COR-L47 (cell line): ENCODE measurements at places on chromosomes 5 and 9.

DNA sequence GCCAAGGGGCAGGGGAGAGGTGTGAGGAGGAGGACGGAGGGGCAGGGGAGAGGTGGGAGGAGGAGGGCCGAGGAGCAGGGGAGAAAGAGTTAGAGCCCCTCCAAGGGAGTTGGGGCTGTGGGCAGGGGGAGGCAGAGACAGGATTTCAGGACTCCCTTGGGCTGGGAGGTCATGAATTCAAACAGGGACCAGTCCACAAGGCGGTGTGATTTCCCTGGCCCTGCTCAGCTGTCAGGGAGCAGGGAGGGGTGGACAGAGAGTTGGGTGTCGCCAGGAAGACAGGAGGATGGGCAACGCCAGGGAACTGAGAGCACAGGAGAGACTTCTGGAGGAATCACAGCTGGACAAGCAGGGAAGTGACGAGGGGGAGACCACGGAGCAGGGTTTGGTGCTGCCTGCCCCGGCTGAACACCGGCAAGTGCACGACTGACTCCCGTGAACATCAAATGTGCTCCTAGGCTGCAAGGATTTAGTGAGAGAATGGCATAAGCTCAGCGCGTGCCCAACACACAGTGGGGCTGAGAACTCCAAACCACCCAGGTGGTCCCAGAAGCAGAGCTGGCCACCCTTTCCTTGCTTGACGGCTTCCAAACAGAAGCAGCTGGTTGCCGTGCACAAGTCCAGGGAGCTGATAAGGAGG, 17.8 kb upstream of the OLFM1 start:
- DNase-seq: no peak

DNA sequence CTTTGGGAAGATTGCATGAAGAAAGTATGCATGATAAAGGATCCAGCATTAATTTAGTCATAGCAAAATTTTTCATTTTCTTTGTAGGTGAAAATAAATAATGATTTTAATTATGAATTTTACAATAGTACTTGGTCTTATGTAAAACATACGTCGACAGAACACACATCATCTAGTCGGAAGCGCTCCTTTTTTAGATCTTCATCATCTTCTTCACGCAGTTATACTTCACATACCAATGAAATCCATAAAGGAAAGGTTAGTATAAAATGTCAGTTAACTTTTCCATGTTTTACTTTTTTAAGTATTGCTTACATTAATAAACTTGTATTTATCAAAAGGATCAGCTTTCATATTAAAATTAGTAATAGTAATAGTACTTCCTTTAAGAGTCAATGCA, 35.8 kb downstream of the C7 start:
- no peak for DNase-seq

DNA sequence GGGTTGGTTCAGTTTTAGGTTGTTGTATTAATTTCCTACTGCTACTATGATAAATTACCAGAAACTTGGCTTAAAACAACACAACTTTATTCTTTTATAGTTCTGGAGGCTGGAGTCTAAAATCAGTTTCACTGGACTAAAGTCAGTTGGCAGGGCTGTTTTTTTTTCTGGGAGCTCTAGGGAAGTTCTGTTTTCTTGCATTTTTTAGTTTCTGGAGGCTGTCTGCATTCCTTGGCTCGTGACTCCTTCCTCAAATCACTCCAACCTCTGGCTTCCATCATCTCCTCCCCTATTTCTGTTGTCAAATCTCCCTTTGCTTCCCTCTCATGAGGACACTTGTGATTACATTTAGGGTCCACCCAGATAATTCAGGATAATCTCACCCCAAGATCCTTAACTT, 51.3 kb upstream of the SUB1 start:
- no peak for DNase-seq

- DNase-seq: no peak
Observed at GRCh38 chr5:140764177-140764973, 21.6 kb upstream of the PCDHA1 start.

GRCh38 chr9:131744171-131744719, 4.4 kb upstream of the RAPGEF1 start:
- DNase-seq: no peak

DNA sequence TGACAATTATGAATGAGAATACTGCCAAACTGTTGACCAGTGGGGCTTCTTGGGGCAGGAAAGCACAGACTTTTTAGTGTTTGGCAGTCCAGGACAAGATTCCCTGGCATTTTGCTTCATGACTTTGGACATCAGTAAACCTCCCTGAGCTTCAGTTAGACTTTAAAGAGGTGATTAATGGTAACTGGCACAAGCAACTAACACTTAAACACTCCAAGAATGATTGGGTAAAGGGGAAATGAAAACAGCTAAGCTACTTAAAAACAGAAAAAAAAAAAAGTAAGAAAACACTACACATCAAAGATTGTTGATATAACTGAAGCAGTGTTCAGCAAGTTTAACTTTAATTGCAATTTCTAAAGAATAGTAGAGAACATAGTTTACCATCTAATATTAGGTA, 13.4 kb downstream of the PAIP1 start:
- DNase-seq: no peak

- no peak for DNase-seq
Observed at GRCh38 chr5:145947581-145947980, 11.2 kb downstream of the SH3RF2 start.

GRCh38 chr5:115661101-115661500, 35.3 kb upstream of the TMED7 start:
- no peak for DNase-seq

GRCh38 chr9:98329904-98330303, 74.5 kb upstream of the TBC1D2 start:
- no peak for DNase-seq

GRCh38 chr5:149094996-149095395, 32.1 kb upstream of the SH3TC2 start:
- no peak for DNase-seq

DNA sequence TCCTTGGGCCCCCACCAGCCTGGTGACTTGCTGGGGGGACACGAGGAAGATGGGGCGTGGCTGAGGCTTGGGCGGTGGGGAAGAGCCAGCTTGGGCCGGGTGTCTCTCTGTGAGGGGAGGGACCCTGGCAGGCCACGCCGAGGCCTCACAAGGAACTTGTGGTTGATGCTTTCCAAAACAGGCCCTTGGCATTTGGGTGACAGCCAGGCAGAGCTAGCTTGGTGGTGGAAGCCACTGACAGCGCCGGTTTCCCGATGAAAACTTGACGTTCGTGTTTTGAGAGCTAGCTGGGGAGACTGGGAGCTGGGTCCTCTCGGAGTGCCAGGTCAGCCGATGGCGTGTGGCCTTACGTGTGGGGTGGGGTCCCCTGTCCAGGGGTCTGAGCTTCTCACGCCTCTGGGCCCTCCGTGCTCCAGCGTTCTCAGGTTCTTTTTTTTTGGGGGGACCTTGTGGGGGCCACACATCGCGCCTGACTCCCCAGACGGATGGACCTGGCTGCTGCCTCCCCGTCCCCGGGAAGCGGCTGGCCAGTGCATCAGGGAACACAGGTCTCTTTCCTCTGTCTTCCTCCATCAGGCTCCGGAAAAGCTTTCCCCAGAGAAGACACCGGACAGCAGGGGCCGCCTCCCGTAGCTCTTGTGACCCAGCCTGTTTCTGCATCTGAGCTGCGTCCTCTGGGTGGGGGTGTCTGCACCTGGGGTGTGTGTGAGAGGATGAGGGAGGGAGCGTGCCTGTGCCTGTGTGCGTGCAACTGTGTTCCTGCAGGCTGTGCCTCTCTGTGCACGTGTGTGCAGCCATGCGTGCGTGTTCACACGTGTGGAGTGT, 129.3 kb upstream of the LPCAT1 start:
- no peak for DNase-seq

DNA sequence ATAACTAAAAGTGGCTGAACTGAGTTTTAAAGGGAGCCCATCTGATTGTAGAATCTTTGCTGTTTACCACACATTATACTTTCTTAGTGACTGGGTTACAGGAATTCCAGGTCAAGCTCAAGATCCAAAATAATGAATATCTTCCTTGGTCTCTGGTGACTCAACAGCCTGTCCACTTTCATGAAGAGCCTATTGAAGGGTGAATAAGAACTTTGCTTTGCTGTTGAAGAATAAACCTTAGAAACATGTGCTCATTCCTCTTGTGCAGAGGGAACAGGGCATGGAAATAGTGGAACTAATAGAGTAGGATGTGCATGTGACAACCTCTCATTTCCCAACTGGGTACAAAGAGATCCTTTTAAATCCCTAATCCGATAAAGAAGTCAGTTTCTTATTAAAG, 21.4 kb downstream of the ALDH1A1 start:
- no peak for DNase-seq

DNA sequence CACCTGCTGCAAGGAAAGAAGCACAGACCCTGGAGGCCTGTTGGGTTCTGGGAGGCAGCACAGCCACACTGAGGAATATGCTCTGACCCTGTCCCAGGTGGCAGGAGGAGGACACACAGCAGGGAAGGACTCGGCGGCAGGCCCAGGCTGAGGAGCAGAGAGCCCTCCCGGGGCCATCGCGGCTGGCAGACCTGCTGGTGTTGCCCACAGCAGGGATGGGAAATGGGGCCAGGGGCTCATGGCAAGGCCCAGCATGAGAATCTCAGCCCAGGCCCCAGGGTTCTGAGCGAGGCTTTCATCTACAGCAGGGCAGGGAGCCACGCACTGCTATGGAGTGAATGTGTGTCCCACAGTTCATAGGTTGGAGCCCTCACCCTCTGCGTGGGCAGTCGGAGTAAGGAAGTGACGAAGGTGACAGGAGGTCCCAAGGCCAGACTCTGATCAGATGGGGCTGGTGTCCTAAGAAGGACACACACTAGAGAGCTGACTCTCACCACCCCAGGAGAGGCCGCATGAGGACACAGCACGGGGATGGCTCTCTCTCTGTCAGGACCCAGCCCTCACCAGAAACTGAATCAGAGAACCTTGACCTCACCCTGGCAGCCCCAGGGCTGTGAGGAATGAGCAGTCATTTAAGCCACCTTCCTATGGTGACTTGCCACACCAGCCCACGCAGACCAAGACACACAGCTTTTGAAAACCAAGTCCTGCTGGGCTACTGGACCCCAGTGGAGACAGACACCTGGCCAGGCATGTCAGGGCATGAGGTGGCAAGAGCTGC, 10.3 kb upstream of the GPSM1 start:
- no peak for DNase-seq

GRCh38 chr9:124084087-124084486, 72.5 kb downstream of the LHX2 start:
- DNase-seq: no peak

DNA sequence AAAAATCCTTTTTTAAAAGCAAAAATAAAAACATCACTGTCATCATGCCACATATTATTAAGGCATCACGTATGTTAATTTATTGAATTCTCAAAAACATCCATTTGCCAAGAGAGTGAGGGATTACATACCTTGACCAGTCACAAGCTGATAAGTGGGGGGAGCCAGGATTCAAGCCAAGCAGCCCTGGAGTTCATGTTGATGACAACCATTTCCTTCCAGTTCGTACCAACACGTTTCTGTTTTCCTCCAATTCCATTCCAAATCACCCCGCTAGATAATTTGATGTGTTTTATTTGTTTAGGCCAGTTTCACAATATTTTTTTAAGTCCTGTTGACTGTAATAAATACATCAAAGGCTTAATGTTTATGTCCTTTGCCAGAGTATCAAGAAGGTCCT, 53.0 kb downstream of the SLC1A3 start:
- DNase-seq: no peak

GRCh38 chr9:95947118-95947517, 71.6 kb downstream of the ERCC6L2 start:
- DNase-seq: no peak

GRCh38 chr5:39394946-39395345, 29.8 kb downstream of the DAB2 start:
- no peak for DNase-seq

DNA sequence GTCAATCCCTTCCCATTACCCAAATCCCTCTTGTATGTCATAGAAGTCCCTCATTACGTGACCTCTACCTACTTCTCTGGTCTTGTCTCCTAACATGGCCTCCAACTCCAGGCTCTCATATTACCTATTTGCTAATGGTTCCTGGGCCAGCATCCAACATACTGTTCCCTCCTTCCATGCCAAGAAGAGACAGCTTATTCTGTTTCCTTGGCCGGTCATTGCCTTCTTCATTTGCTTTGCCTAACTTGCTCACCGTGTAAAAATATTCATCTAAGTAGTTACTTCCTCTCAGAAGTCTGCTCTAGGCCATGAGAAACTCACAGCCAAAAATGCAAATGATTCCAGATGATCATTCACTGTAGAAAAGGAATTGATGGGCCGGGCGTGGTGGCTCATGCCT, 8.9 kb upstream of the IL6ST start:
- DNase-seq: no peak

DNA sequence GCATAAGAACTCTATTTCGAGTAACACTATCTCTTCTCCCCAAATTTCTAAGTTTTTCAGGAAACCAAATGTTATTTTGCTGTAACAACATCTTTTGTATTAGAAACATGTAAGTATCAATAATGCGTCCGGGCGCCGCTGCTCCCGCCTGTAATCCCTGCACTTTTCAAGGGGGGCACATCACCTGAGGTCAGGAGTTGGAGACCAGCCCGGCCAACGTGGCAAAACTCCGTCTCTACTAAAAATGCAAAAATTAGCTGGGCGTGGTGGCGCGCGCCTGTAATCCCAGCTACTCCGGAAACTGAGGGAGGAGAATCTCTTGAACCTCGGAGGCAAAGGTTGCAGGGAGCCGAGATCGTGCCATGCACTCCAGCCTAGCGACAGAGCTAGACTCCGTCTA, 881.1 kb upstream of the NUDT12 start:
- no peak for DNase-seq

DNA sequence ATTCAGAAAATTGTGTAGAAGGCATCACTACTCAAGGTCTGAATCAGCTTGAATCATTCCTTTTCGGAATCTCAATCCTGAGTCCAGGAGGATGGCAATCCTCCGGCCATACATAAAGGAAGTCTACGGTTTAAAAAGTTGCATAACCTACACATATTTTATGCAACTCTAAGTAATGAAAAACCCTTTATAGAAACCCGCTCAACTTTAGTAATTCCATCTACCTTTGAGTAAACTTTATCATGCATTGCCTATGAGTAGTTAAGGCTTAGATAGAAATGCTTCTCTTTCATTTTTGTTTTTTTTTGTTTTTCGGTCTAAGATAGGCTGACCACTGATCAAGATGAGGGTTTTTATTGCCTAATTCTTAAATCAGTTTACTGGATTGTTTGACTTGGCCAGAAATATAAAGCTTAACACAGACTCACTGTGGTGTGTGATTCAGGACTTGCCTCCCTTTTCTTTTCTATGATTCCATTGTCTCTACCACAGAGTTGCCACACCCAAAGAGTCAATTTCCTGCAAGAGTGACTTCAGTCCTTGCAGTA, 85.0 kb downstream of the LURAP1L start:
- DNase-seq: peak; percentile 50

DNA sequence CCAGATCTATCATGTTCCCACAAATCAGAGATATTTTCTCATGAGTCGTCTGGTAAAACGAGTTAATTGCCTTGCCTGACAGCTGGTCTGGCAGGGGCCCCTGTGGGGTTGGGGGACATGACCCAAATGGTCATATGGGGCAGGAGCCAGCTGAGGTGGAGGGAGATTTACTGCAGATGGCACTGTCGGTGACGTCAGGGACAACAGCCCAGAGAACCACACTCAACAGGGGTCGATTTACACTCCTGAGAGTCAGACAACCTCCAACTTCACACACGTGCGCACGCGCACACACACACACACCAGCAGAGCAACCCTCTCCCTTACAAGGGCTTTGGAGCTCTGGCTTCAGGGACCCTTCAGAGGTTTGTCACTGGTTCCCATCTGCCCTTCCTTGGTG, 23.4 kb upstream of the GABRP start:
- DNase-seq: no peak
